Spinal cord (tissue), 10 donors: ENCODE measurements at places on chromosomes 12 and 14. TPM values are rescaled to one million over a fixed set of nuclear protein-coding genes. Genes with fewer than 3 reads are reported as not detected.
A peak's percentile ranks its signal among the peaks of the same experiment; 100 is the strongest.

DNA sequence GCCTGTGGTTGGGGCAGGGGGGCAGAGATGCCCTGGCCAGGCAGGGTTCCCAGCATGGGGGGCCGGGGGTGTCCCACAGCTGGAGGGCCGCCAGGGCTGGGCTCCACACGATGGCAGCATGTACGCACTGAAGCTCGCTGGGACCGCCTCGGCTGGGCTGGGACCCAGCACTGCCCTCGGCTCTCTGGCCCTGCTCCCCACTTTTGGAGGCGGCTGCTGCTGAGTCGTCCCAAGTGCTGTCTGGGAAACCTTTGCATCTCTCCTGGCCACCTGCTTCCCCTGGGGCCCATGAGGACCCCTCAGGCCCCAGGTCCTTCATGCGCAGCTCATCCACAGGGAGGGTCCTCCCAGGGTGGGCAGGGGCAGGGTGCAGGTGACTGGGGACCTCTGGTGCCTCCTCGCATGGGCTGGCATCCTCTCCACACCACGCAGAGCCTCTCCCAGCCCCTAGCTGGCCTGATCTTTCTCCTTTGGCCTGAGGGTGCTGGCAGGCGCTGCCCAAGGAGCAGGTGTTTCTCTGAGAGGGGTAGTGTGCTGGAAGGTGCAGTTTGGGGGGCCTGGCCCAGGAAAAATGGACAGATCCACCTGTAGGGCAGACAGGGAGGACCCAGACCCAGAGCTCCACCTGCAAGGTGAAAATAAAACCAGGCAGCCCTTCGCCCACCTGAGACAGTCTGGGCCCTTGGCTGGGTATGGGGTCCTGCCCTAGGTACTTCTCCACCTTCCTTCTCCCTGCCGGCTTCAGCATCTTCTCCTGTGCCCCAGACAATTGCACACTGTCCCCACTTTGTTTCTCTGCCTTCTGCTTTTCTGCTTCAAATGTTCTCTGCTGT is 46.9 kb downstream of the DLK1 start:
- no peaks in the 10 kb centered on the region for H3K36me3 ChIP-seq
- H3K4me3 ChIP-seq, result no peak overlapping the region
- peaks cover 39% of the 10 kb centered on the region for H3K4me1 ChIP-seq
- no peaks in the 10 kb centered on the region for H3K27me3 ChIP-seq
- DNase-seq, result no peak

- H3K4me3 ChIP-seq, result peak overlapping the region; percentile 40
- no peak overlapping the region for H3K27ac ChIP-seq
- no peaks in the 10 kb centered on the region for H3K27me3 ChIP-seq
- no peaks in the 10 kb centered on the region for H3K4me1 ChIP-seq
Measured at GRCh38 chr12:85468356-85469157, 188.5 kb downstream of the ALX1 start.

DNA sequence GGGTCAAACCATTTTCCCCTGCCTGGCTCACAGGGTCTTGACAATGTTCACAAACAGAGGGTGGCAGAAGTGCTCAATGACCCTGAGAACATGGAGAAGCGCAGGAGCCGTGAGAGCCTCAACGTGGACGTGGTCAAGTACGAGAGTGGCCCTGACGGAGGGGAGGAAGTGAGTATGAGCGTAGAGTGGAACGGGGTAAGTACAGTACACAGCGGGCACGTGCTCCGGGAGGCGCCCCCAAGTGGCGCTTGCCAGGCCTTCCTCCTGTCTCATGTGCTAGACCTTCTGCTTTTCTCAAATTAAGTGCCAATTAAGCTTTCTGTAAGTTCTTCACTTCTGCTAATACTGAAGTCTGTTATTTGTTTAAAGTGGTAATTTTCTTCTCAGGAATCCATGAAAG is 35.9 kb downstream of the XRCC3 start:
- H3K36me3 ChIP-seq, result peaks cover 85% of the 10 kb centered on the region
- no peak overlapping the region for H3K27ac ChIP-seq
- H3K4me1 ChIP-seq, result peaks cover 1% of the 10 kb centered on the region

- no peak overlapping the region for H3K27ac ChIP-seq
- H3K4me1 ChIP-seq, result peaks cover 7% of the 10 kb centered on the region
- no peaks in the 10 kb centered on the region for H3K36me3 ChIP-seq
- no peak for DNase-seq
- no peaks in the 10 kb centered on the region for H3K27me3 ChIP-seq
- no peak overlapping the region for H3K4me3 ChIP-seq
Measured at GRCh38 chr12:89103831-89104230, 248.5 kb downstream of the DUSP6 start.

GRCh38 chr14:21268617-21269251 is 508 bp downstream of the HNRNPC start:
- peak; percentile 45 for DNase-seq
- H3K27ac ChIP-seq, result peak overlapping the region; percentile 90
- H3K4me1 ChIP-seq, result peaks cover 20% of the 10 kb centered on the region
- peaks cover 16% of the 10 kb centered on the region for H3K36me3 ChIP-seq
- peak overlapping the region; percentile 94 for H3K4me3 ChIP-seq
- H3K27me3 ChIP-seq, result no peaks in the 10 kb centered on the region

GRCh38 chr14:68417009-68417650 is 375.7 kb downstream of the ZFP36L1 start:
- no peak overlapping the region for H3K27ac ChIP-seq
- no peak overlapping the region for H3K4me3 ChIP-seq
- no peaks in the 10 kb centered on the region for H3K4me1 ChIP-seq
- H3K27me3 ChIP-seq, result no peaks in the 10 kb centered on the region

DNA sequence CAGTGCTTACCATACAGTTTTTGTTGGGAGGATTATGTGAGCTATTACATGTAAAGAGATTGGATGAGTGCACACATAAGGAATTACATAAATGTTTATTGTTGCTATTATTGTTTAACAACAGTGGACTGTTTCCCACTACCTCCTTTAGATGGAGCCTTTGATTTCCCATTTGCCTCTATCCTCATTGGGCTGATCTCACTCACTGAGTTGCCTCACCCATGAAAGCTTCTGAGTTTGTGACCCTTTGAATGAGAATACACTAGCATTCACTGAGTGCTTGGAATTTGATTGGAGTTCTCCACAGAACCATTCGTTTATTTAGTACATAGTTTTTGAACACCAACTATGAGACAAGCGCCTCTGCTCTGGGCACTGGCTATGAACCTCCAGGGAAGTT is 121.0 kb downstream of the HELB start:
- no peaks in the 10 kb centered on the region for H3K4me1 ChIP-seq
- no peak overlapping the region for H3K27ac ChIP-seq
- DNase-seq, result no peak
- H3K4me3 ChIP-seq, result no peak overlapping the region
- H3K36me3 ChIP-seq, result no peaks in the 10 kb centered on the region
- H3K27me3 ChIP-seq, result no peaks in the 10 kb centered on the region

DNA sequence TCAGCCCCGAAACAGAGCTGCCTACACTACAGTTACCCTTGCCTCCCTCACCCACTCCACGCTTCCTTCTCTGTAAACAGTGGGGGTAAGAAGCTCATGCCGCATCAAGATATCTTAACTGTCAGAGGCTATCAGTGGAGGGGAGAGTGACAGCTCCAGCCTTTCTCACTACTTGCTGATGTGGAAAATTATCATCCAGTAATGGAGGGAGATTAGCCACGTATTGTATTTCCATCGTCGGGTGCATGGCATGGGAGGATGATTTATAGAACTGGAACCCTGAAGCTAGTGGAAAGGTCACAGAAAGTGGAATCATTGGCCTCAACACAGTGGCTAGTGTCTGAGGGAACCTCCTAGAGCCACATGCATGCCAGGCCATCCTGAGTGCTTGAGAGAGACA is 270.9 kb upstream of the FKBP4 start:
- no peaks in the 10 kb centered on the region for H3K27me3 ChIP-seq
- peaks cover 11% of the 10 kb centered on the region for H3K36me3 ChIP-seq
- H3K4me1 ChIP-seq, result no peaks in the 10 kb centered on the region
- DNase-seq, result no peak
- H3K27ac ChIP-seq, result no peak overlapping the region

DNA sequence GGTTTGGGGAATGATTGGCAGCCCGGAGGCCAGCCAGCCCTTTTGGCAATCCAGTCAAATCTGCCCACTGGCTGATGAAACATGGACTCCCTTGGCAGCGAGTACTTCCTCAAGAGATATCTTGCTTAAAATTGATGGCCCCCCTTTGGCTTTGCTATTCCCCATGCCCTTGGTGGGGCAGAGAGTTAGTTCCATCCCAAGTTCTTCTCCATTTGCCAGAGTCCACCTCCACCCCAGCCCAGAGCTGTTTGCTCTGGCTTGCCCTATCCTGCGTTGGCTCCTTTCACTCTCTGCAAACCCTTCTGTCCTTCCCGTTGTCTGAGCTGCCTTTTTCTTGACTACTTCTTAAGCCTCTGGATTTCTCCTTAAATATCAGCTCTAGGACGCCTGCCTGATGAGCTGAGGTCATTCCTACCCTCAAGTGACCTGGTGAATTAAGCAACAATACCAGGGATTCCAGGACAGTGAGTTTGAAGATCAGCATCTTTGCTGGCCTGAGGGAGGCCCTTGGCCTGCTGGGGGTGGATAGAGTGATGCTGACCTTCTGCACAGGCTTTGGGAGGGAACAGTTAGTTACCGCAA is 212.0 kb downstream of the CACNA1C start:
- no peak overlapping the region for H3K27ac ChIP-seq
- DNase-seq, result no peak
- peaks cover 54% of the 10 kb centered on the region for H3K4me1 ChIP-seq
- H3K4me3 ChIP-seq, result no peak overlapping the region
- H3K27me3 ChIP-seq, result no peaks in the 10 kb centered on the region

- H3K4me1 ChIP-seq, result no peaks in the 10 kb centered on the region
- no peaks in the 10 kb centered on the region for H3K36me3 ChIP-seq
- no peak for DNase-seq
- H3K27me3 ChIP-seq, result no peaks in the 10 kb centered on the region
- no peak overlapping the region for H3K4me3 ChIP-seq
- H3K27ac ChIP-seq, result no peak overlapping the region
Measured at GRCh38 chr12:112535017-112535416, 116.3 kb downstream of the PTPN11 start.

Gene GDF3
- total RNA-seq, result not detected

Gene OR4K15
- total RNA-seq, result not detected

Gene GPR162
- total RNA-seq, result 43.4 TPM
